ENCODE measurements at places on chromosomes 6 and 20.

DNA sequence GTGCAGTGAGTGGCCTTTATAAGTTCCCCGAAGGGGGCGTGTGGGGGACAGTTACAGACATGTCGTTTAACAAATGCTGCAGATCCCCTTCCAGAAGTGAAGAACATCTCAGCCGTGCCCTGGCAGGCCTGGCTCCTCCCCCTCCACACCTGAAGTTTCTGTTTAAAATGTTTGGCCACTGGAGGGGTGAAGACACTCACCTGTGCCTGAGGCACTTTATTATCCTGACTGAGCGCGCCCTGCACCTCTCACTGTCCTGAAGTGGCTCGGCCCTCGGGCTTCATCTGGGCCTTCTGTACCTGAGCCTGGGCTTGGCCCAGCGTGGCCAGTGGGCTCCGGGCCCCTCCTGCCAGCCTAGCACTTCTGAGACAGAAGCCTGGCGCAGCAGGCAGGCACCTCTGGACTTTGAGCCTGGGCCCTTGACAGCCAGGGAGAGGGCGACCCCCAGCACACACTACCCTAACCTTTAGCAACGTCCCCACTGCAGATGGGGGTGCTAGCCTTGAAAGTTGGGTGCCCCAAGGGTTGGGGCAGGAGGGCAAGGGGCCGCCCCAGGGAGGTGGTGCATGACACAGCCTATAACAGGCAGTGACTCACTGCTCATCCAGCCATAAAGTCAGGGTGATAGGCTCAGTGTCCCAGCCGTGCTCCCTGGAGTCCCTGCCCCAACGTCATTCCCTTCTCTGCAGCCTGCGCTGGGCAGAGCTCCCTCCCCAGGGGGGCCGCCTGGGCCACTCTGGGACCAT, 13.6 kb upstream of the GATA5 start:
- no peak for DNase-seq

GRCh38 chr6:118396969-118397368, 151.1 kb upstream of the PLN start:
- DNase-seq, result no peak

DNA sequence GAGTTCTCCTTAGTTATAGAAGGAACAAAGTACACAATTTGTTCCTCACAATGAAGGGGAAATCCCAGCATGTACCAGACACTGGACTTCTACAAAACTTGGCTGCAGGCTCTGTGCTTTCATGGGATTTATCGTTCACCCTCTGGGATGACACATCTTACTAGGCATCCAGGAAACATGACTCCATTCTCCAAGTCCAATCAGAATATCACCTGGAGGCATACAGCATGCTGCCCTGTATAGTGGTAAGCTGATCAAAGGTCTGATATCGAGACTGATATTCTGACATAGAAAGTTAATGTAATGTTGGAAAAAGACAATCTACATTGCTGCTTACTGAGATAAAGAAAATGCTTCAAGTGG, 6.7 kb downstream of the RWDD2A start:
- DNase-seq, result no peak

DNA sequence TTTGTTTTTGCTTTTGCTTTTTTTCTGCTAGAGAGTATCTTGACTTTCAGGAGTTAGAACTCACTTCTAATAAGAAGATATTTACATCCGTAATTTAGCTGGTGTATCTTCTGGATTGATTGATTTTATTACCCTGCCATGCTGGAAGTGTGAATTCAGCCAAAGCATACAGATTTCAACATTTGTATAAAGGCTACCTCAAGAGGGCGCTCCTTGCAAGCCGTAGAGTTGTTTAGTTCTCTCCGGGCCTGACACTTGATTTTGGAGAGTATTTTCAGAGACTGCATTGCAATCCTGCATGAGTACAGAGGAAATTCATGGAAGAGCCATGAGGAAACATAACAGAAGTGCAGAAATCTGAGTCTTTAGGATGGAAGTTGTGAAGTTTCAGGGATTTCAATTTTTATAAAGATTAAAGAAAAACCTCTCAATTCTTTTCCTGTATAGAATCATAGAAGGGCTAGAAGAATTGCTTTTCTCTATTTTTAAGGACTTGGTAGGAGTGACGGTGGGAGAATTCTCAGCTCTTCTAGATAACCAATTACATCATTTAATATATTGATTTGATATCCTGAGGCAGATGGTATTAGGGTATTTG, 66.7 kb upstream of the TIAM2 start:
- DNase-seq, result peak; percentile 67

DNA sequence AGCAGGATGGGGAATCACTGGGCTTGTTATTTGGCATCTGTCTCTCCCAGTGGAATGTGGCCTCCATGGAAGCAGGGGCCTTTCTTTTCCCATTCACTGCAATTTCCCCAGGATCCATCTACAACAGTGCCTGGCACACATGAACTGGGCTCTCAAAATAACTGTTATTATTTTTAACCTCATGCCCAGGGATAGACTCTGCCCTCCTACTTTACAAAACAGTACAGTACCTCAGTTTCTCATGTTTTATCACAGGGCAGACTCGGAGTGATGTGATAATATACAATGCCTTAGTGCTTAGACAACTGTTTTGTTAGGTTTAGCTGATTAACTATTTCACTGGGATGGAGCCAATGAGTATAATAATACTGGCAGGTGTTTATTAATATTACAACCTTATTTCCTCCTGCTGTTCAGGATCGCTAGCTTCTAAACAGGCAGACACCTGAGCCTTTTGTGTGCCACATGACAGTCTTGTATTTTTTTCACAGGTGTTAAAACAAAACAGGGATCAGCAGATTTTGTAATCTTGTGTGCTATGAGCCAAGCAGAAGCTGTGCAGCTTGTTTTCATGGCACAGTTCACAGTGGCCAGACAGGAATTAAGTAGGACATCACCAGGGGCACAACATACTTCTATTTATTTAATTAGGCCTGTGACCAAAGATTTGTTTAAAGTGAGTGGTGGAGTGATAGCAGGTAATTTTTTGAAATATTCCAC, 157.7 kb upstream of the EYA4 start:
- DNase-seq, result no peak

DNA sequence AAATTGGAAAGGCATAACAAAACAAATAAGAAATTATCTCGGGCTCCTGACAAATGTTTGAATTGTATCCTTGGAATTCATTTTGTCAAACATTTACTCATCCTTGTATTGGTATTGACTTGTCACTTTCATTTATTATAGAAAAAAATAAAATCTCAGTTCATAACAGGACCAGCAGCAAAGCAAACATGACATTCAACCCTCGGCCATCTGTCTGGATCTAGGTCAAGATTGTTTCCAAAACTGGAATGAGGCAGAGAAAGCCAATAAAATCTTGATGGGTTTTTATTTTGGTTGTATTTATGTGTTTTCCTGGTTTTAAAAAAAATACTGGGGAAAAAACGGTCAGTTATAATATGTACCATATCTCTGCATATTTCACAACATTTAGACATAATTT, 42.9 kb upstream of the FABP7 start:
- DNase-seq, result no peak

DNA sequence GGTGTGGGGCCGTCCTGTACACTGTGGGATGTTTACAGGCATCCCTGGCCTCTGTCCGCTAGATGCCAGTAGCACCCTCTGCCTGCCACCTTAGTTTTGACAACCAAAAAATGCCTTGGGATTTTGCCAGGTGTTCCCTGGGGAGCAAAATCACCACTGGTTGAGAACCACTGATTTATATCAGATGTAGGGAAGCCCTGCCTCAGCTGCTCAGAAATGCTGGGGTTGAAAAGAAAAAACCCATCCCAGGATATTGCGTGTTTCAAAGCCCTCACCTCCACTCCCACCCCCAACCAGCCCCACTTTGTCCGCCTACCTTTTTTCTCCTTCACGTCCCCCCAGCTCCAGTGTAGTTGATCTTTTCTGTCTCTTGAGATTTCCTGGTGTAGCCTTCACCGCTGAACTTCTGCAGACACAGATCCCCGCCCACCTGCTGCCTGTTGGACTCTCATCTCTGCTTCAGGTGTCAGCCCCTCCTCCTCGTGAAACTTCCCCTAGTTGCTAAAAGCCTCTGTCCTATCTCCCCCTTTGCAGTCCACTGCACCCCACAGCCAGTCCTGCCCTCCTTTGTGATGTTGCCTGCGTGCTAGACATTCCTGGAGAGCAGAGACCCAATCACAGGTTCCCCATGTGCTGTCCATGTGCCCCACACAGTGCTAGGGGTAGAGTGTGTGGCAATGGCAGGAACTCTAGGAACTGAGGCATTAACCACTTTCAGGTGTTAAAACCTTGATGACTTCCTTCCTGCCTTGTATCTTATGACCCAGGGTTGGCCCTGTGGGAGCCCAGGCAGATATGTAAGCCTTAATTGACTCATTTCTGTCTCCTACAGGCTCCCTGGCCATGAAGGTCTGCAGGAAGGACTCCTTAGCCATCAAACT, 98.9 kb downstream of the TBC1D7 start:
- peak; percentile 26 for DNase-seq

GRCh38 chr6:67467341-67467740, 1167.7 kb upstream of the ADGRB3 start:
- DNase-seq, result no peak

DNA sequence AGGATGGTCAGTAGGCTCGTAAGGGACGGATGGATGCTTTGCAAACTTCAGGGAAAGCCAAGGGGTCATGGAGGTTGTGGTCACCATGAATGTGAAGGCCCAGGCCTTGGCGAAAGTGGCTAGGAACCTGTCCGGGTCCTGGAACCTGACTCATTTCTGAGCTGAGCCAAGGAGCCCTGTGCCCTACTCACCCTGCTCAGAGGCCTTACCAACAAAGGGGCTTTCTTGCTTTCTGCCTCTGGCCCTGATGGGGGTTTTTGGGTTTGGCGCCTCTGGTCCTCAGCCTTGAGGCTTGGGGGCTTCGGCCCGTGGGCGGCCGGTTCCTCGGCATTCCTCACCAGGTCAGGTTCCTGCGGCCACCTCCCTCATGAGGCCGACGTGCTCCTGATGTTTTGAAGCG, 155.1 kb downstream of the DTNBP1 start:
- DNase-seq, result no peak

GRCh38 chr6:7165002-7165889, 57.5 kb downstream of the RREB1 start:
- no peak for DNase-seq

- DNase-seq, result no peak
Measured at GRCh38 chr20:34122274-34122980, 10.4 kb upstream of the EIF2S2 start.

- no peak for DNase-seq
Measured at GRCh38 chr6:5730585-5731263, 276.0 kb downstream of the NRN1 start.

Measured in CD4-positive, alpha-beta T cell treated with Interleukin-21 for 1 hour (primary cell).